ENCODE measurements at places on chromosomes 1 and 21.

DNA sequence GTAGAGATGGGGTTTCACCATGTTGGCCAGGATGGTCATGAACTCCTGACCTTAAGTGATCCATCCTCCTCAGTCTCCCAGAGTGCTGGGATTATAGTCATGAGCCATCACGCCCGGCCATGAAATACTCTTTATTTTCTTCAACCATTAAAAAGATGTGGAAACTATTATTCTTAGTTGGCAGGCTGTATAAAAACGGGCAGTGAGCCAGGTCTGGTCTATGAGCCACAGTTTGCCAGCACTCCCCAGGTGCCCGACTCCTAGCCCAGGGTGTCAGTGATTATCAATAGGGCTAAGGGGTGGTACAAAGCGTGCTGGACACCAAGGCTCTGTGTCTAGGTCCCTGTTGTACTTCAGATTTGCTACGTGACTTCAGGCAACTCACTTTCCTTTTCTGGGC is 3.7 kb upstream of the TMEM61 start:
- DNase-seq, result no peak

DNA sequence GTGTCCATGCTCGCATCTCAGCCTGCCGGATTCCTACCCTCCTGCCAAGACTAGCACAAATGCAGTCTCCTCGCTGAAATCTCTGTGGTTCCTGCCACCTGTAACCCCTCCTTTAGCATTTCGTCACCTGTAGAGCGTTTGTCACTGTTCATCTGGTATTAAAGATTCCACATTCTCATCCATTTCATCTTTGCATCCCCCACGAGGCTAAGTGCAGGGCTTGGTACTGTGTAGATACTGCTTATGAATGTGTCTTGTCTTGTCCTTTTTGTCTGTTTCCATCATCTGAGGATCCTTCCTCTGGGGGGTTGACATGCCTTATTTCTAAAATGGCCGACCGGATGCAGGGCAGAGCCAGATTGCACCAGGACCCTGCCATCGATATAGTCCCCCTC is 53.7 kb upstream of the DNAJC6 start:
- DNase-seq, result no peak

DNA sequence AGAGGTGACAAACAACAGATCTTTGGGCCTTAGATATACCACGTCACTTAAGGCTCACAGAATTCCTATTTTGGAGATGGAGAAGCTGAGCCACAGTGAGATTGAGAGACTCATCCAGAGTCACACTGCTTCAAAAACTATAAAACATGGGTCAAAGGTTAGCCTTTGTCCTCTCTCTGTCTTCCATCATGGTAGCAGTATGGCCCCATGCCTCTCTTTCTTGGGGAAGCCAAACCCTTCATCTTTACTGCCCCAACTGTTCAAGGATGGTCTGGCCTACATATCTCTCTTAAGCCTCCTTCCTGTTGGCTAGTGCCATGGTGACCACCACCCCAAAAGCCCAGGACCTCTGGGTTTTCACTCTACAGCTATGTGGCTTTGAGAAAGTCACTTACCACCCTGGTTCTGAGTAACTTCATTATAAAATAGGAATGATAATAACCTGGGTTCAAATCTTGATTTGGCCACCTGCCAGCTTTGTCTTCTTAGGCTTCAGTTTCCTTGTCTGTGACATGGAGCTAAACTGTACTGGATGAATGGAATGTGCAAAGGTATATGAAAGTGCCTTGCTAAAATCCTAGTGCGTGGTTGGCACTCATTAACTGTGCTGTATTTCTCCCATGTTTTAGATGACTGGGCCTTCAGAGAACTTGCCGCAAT is 85.9 kb upstream of the JUN start:
- DNase-seq, result no peak

GRCh38 chr1:47002211-47002610 is 21.3 kb upstream of the CYP4X1 start:
- DNase-seq, result no peak

- DNase-seq, result no peak
Measured at GRCh38 chr1:40884055-40884795, 22.1 kb upstream of the CITED4 start.

DNA sequence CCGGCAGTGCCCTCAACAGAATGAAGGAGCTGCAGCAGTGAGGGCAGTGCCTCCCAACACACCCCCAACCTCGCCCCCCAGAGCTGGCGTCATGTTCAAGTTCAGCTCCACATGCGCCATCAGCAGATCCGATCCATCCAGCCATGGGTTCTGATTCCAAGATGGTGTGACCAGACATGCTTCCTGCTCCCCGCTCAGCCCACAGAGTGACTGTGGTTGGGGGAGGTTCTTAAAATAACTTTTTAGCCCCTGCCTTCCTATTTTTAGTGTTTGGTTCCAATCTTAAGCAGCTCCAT is 30.1 kb upstream of the GPR137B start:
- no peak for DNase-seq

DNA sequence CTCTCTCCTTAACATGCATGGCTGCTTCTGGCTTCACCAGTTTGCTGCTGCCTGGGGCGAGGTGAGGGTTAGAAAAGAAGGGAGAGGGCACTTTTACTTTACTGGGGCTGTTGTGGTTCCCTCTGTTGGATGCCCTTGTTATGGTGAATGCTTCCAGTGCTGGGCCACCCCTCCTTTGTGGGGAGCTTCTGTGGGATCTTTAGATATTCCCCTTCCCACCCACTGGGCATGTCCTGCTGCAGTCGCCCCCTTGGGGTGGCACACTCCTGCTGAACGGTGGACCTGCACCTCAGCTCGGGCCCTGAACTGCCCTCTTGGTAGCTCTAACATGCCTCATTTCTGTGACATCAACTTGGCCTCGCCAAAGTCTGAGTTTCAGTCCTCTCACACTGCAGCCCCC is 6.0 kb downstream of the TNN start:
- DNase-seq, result no peak

GRCh38 chr1:61277121-61277690 is 194.8 kb downstream of the NFIA start:
- DNase-seq, result no peak

DNA sequence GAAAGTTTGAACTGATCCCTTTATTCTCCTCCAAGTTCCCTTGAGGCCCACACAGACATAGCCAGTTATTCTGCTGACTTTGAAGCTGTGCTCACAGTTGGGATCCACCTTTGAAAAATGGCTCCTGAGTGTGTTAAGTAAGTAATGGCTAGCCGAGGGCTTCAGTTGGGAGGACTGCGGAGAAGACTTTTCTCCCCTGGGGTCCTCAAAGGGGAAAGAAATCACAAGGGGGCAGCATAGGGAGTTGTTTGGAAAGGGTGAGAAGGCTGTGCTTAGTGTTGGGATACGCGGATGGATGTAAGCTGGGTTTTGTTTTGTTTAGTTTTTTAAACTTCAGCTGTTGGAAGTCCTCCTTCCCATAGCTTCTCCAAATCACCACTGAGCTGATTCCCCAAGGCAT is 8.3 kb downstream of the PGM1 start:
- no peak for DNase-seq

Measured in T-helper 22 cell (primary cell).